Right ventricle myocardium inferior (tissue), 1 donor: ENCODE measurements at places on chromosomes 11 and 22. TPM values are rescaled to one million over a fixed set of nuclear protein-coding genes. Genes with fewer than 3 reads are reported as not detected.

The TMEM121B gene
- total RNA-seq, result 2.2 TPM

The PTPRCAP gene
- 1.7 TPM for total RNA-seq

DNA sequence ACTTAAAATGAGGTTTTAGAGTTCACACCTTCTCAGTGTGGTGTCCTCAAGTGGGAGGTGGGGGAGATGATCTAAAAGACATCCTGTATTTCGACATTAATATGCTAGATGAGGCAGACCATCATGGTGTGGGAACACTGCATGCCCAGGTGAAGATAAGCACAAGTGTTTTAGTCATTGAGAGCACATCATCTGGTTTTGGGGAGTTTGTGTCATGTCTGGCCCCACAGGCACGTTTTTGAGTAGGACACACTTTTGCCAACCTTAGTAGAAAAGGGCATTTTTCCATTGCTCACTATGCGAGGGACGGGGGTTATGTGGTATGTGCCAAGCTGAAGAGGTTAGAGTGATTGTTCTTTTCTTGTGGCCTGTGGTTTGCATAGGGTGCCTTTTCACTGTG, 189.3 kb downstream of the DBX1 start:
- DNase-seq, result no peak

The SYT13 gene
- 7.0 TPM for total RNA-seq

DNA sequence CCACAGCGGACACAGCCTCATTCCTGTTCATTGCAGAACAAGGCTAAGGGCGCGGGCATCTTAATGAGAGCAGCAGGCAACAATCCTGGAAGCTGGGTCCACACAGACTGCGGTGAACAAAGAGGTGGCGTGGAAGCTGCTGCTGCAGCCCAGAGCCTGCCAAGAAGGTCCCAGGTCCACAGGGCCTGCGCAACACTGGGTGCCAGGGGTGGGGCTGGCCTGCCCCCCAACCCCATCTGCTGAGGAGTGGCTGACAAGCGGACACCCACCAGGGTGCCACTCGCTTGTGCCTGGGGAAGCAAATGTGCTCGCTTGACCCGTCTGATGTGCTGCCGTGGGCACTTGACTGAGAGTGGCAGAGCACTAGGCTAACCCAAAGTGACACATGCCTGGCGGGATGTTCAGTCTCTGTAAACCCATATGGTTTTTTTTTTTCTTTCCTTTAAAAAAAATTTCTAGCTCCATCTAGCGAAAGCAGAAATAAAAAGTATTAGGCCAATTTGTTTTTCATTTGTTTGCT, 83.2 kb upstream of the PITPNB start:
- DNase-seq, result no peak

- peak; percentile 44 for DNase-seq
These were observed 50.4 kb upstream of the A4GALT start for GRCh38 chr22:42770941-42771647.

The RFPL3 gene
- total RNA-seq, result not detected

GRCh38 chr11:124093330-124093729, 21.9 kb upstream of the VWA5A start:
- no peak for DNase-seq

DNA sequence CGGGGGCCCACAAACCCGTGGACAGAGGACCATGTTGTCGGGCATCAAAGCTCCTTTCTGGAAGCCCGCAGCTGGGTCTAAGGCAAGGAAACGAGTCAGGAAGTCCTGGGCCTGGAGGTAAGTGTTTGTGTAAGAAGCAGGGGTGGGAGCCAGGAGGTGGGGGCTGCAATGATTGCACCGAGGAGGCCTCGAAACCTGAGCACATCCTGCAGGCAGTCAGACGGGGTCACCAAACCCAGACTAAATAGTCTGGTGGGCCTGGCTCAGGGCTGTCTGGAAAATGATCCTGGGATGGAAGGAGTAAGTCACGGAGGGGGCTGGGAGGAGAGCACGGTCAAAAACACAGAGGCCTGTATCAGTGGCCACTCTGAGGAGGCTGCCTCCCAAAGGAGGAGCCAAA, 539.2 kb downstream of the MN1 start:
- no peak for DNase-seq

DNA sequence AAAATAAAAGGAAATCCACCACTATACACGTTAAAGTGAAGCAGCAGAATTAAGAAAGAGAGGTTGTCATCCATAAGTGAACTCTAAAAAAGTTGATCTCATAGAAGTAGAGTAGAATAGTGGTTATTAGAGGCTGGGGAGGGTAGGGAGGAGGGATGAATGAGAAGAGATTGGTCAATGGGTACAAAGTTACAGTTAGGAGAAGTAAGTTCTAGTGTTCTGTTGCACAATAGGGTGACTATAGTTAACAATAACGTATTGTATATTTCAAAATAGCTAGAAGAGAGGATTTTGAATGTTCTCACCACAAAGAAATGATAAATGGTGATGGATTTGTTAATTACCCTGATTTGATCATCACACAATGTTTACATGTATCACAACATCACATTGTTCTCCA, 72.0 kb downstream of the CD82 start:
- no peak for DNase-seq

DNA sequence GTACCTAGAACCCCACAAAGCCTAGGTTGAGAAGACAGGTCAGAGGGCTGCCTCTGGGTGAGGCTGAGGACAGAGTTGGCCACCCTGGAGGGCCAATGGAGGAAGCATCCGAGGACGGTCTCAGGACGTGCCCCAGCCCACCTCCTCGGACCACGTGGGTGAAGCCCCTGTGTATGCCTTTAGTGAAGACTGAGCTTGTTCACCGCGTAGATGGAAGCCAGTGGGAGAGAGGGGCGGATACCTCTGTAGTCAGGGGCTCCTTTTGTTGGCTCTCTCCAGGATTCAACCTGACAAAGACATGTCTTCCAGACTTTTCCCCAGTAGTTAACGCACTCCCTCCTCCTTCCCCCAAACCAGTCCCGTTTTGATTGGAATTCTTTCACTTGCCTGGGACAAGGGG, 110.7 kb downstream of the ZBTB16 start:
- no peak for DNase-seq

DNA sequence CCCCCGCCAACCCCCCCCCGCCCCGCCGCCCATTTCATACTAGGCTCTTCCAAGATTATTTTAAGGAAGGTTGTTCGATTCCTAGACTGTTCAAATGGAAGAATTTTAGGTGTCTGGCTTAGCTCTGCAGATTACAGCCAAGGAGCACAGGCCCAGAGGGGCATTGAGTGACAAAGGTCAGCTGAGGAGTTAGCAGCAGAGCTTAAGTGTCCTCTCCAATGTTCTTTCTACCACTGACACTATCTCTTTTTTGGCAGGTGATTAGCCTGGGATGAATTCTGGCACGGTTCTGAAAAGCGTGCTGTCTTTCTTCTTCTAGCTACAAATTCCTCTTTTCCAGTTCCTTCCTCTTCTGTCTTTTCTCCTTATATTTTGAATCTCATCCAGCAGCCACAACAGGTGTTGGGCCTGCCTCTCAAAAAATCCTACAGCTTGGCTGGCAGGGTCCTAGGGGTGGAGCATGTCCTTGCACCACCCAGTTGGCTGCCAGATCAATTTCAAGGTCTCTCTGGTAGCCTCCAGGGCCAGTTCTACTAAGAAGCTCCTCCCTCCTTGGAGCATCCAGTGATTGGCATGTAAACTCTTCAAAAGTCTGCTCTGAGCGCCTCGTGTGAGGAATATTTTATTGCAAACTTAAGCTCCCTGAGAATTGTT, 23.0 kb downstream of the KCNE3 start:
- no peak for DNase-seq

The E2F8 gene
- total RNA-seq, result 1.7 TPM

The TMPRSS4 gene
- not detected for total RNA-seq

DNA sequence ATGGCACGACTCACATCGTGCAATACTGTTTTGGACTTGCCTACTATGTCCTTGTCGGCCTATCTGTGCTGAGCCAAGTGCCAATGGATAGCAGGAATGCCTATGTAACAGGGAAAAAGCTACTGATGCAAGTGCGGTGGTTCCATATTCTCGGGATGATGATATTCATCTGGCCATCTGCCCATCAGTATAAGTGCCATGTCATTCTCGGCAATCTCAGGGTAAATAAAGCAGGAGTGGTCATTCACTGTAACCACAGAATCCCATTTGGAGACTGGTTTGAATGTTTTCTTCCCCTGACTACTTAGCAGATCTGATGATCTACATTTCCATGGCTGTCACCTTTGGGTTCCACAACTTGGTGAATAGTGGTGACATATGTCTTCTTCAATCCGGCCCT, 20.1 kb downstream of the OOSP3 start:
- DNase-seq, result no peak

- no peak for DNase-seq
These were observed 16.5 kb downstream of the SIAE start for GRCh38 chr11:124656774-124657630.

- DNase-seq, result no peak
These were observed 43.5 kb downstream of the FANCF start for GRCh38 chr11:22582151-22582410.

- DNase-seq, result no peak
These were observed 8.9 kb downstream of the TRPC6 start for GRCh38 chr11:101574886-101575285.

- DNase-seq, result peak; percentile 30
These were observed 4.4 kb upstream of the ZNRD2 start for GRCh38 chr11:65565624-65566453.

GRCh38 chr11:94424011-94424410, 22.8 kb upstream of the GPR83 start:
- no peak for DNase-seq

The PSMD13 gene
- 91.7 TPM for total RNA-seq

The DAGLA gene
- total RNA-seq, result 4.3 TPM

The OR51B2 gene
- not detected for total RNA-seq

DNA sequence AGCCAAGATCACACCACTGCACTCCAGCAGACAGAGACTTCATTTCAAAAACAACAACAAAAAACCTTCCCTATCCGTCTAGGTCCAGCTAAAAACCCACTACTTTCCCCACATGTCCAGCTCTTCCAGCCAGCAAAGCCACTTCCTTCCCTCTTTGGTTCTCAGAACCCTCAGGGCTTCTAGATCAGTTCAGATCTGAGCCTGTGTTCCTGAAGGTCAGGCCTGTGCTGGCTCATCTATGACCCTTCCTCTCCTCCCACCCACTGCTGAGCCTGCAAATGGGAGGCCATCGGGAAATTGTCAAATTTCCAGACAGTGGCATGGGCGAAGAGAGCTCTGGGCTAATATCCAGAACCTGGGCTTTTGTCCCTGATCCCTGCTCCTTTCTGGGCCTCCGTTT, 37.8 kb downstream of the SLCO2B1 start:
- DNase-seq, result no peak

The LMO1 gene
- 3.6 TPM for total RNA-seq

The SVIP gene
- total RNA-seq, result 24.9 TPM

GRCh38 chr11:9901943-9902342, 238.1 kb downstream of the SWAP70 start:
- DNase-seq, result no peak

The SULT4A1 gene
- total RNA-seq, result 0.14 TPM

DNA sequence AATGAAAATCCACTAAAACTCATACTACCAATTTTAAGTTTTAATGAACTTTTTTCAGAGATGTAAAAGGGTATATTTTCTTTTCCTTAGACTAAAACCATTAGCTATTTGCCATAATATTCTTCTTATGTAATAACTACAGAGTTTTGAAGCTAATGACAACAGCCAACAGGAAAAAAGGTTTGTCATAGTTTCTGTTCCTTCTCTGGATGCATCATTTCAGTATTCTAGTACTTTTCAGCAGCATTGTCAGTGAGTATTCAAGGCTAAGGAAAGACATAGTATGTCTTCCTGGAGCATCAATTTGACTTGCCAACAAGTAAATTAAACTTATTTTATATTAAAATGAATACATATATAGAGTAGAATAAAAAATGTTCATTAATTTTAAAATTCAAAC, 166.0 kb downstream of the METTL15 start:
- no peak for DNase-seq

DNA sequence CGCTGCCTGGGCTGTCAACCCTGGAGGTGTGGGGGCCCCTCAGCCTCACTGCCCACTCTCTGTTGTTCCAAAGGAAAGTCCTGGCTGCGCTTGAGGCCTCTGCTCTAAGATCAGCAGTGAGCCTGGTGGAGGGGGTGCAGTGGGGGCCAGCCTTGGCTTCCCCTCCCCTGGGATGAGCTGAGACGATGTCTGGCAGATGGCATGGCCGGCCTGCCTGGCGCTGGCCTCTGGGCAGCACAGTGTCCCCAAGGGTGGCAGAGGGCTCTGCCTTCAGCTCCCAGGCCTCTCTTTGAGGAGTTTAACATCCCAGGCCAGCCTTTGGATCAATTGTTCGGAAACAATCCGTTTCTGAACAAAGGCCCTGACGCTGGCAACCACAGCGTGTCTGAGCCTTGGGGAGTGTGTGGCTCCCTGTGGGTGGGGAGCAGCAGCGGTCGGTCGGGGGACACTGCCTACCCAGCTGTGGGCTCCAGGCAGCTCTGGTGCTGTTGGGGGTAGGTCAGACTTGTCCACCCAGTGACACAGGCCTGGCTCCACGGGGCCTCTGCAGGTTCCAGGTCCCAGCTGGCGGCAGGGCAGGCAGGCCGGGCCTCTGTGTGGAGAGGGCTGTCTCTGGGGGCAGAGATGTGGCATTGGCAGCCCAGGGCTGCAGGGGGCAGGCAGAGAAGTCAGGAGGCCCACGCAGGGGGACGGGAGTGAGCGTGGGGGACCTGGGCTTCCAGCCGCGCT, 12.1 kb downstream of the TSPAN4 start:
- no peak for DNase-seq

The OR4A16 gene
- total RNA-seq, result not detected

The GUCY1A2 gene
- 12.4 TPM for total RNA-seq

DNA sequence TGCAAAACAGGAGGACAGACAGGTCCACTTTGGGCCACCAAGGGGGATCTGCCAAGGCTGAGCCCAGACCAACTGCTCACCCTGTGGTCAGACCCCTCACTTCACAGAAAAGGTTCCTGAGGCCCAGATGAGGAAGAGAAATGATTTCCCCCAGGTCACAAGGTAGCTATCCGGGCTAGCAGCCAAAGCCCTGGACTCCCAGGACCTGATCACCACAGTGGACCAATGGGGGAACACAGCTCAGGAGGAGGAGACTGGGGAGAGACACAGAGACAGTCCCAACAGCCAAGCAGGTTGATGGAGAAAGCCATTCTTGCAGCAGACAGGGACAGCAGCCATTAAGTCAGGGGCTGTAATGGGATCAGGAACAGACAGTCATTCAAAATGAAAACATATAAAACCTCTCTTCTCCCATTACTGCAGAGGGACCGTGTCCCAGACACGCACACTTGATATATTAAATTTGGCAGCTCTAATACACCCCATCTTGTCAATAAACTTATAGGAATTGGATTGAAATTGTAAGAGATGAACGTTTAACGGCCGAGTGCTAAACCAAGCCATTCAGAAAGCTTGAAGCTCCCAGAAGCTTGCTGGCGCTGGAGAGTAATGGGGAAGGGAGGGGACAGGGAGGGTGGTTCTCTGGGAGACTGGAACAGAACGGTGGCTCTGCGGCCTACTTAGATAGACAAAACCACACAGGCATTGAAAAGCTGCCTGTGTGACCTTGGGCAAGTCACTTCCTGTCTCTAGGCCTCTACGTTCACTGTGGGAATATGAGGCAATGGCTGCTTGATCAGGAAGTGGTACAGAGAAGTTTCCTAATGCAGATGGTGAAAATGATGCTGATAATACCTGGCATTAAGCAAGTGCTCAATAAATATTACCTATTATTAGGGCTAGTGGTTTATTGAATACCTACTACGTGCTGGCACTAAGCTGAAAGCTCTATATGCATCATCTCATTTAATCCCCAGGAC, 16.0 kb downstream of the ZMAT5 start:
- no peak for DNase-seq
